ENCODE measurements at places on chromosomes 6 and 20. TPM values are rescaled to one million over a fixed set of nuclear protein-coding genes. Genes with fewer than 3 reads are reported as not detected.

The OR2J2 gene
- not detected for total RNA-seq

DNA sequence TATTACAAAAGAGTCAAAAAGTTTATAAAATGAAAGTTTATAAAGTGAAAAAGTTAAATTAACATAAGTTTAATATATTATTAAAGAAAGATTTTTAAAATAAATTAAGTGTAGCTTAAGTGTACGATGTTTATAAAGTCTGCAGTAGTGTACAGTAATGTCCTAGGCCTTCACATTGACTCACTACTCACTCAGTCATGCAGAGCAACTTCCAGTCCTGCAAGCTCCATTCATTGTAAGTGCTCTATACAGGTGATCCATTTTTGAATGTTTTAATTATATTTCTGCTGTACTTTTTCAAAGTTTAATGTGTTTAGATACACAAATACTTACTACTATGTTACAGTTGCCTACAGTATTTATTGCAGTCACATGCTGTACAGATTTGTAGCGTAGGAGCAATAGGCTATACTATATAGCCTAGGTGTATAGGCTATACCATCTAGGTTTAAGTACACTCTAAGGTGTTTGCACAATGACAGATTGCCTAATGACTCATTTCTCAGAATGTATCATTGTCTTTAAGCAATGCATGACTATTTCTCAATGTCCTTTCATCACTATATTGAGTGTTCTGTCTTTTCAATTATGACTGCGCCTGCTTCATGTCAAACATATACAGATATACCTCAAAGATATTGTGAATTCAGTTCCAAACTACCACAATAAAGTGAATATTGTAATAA is 1110.3 kb upstream of the MAP3K7 start:
- no peaks in the 10 kb centered on the region for H3K27me3 ChIP-seq
- no peaks in the 10 kb centered on the region for H3K36me3 ChIP-seq
- H3K4me3 ChIP-seq, result no peak overlapping the region
- no peak overlapping the region for H3K27ac ChIP-seq
- no peaks in the 10 kb centered on the region for H3K4me1 ChIP-seq

GRCh38 chr20:24782801-24783630 is 166.1 kb upstream of the CST7 start:
- no peak for DNase-seq
- no peak overlapping the region for H3K4me3 ChIP-seq
- peaks cover 15% of the 10 kb centered on the region for H3K27me3 ChIP-seq
- no peaks in the 10 kb centered on the region for H3K4me1 ChIP-seq

DNA sequence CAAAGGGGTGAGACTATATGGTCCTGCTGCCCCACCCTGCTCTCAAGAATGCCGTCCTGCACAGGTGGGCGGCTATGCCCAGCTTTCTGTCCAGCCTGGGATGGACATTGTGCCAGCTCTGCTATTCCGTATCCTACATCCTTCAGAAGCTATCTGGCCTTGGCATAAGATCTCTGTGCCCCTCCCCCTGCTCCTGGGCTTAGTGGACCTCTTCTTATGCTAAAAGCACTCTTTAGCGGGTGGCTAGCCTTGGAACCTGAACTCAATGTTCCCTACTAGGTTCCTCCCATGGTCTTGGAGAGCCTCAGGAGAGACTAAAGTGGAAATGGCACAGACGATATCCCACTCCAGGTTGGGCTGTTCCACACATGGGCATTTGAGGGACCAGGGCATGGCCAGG is 22.5 kb downstream of the SCUBE3 start:
- peaks cover 6% of the 10 kb centered on the region for H3K36me3 ChIP-seq
- H3K27me3 ChIP-seq, result no peaks in the 10 kb centered on the region
- H3K4me1 ChIP-seq, result no peaks in the 10 kb centered on the region
- no peak overlapping the region for H3K27ac ChIP-seq
- no peak for DNase-seq

The VWA7 gene
- 1.6 TPM for total RNA-seq
